ENCODE measurements at places on chromosomes 13 and 19.

GRCh38 chr13:101648766-101649487 is 196.5 kb downstream of the ITGBL1 start:
- no peak for DNase-seq

DNA sequence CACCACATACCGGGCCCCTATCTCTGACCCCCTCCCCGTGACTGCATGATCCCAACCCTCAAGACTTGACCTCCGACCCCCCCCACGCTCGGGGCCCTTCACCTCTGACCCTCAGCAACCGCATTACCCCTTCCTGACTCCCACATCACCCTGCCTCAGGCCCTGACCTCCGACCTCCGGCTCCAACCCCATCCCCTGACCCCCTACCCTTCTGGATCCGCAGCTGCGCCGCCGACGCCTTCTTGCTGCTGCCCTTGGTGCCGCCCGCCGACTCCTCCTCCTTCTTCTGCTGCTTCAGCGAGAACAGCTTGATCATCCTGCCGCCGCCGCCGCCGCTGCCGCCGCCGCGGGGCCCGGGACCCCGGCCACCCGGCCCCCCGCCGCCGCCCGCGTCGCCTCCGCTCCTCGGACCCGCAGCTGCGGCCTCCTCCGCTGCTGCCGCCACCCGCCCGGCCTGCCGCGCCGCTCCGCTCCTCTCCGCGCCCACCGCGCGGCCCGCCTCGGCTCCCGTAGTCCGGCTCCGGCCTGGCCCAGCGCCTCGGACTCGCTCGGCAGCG is at the start of gene UBE2M:
Gene UBE2M (minus strand): TSS at position 546 of the 557 bp plus-strand sequence. CDS start 230 bp downstream, at position 316.
- no peak for DNase-seq

DNA sequence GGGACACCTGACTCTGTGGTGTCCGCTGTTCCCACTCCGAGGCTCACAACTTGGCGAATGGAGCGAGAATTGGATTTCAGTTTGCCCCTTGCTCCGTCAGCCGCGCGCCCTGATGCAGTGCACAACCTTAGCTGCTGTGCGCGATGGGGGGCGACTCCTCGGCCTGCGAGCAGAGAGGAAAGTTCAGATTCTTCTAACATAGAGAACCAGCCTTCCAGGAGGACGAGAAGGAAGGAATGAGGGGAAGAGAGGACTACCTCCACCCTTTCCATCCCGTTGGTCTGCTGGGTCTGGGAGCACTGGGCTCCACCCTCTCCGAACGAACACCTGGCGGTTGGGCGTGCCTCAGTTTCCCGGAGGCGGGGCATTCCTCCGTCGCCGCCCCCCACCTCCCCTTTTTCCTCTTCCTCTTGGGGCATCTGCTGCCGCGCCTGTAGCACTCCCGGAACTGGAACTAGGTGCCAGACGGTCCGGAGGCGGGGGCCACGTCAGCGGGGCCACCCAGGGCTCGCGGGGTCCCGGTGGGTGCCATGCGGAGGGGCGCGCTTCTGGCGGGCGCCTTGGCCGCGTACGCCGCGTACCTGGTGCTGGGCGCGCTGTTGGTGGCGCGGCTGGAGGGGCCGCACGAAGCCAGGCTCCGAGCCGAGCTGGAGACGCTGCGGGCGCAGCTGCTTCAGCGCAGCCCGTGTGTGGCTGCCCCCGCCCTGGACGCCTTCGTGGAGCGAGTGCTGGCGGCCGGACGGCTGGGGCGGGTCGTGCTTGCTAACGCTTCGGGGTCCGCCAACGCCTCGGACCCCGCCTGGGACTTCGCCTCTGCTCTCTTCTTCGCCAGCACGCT is at the start of gene KCNK6:
Gene KCNK6 (plus strand): TSS at position 425 of the 838 bp plus-strand sequence. CDS start 106 bp downstream, at position 531.
- DNase-seq: peak; percentile 69

- DNase-seq: no peak
These were observed 56.9 kb upstream of the EDNRB start for GRCh38 chr13:77975358-77976042.

DNA sequence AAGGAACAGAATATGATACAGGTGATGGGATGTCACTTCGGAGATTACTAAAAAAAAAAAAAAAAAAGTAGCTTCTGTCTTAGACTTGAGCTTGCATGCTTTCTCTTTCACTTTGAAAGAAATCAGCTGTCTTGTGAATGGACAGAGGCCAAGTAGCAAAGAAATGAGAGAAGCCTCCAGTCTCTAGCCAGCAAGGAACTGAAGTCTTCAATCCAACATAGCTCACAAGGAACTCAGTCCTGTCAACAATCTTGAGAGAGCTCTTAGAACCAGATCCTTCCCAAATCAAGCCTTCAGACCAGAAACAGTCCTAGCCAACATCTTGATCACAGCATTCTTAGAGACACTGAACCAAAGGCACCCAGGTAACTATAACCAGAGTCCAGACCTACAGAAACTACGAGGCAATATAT is 7.7 kb downstream of the N4BP2L2 start:
- no peak for DNase-seq

- DNase-seq: no peak
These were observed 815.6 kb downstream of the EFNB2 start for GRCh38 chr13:105719859-105720258.

DNA sequence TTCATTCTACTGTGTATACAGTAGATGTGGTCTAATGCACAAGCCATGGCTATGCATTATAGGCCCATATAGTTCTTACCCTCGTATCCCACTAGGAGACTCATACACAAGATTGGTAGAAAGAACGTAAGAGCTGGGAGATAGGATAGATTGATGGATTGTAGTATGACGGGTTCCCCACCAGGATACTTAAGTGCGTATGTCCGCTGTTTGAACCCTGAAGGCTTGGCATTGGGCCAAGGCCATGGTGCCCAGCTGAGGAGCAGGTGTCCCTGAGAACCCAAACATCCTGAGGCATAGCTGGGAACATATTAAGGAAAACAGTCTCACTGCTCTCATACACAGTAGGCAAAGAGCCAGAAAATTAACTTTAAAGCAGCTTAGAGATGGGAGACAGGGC is 617.5 kb upstream of the KLF12 start:
- DNase-seq: no peak

DNA sequence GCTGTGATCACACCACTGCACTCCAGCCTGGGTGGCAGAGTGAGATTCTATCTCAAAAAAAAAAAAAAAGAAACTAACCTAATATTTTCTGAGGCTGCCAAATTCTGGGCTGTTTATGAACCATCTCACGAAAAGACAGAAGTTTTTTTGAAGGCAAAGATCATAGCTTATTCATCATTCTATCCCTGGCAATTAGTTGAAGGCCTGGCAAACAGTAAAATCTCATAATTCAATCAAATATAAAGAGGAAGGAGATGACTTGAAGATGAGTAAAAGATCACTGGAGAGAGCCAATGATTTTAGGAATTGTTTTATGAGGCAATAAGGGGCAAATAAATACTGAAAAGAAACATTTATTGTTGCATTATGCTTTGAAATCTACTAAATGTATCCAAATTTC is 216.5 kb downstream of the DCLK1 start:
- no peak for DNase-seq

- DNase-seq: no peak
These were observed 24.0 kb downstream of the ZSWIM4 start for GRCh38 chr19:13819238-13819637.

DNA sequence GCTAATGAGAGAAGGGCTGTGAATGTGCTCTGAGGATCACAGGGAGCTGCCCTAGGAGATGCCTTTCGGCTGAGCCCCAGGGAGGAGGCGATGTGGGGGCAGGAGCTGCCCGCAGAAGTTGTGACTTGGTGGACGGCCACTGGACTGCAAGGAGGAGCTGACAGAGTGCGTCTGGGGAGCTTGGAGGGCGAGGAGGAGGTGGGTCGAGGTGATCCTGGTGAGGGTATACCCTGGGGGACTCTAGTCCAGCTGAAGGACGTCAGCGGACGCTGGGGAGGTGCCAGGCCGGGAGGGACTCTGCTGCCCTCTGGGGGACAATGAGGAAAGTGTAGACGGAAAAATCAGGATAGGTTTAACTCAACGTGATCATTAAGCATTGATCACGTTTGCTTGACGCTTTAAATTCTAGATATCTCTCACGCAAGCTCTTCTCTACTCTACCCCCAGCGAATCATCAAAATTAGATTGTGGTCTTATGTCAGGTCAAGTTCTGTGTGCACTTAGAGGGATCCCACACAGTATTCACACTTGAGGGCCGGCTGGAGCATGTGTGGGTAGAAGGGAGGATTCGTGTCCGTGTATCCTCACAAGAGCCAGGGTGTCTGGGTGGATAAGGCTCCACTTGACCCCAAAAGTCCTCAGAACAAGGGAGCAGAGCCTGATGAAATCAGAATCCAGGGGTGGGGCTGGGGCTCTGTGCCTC is 3.3 kb upstream of the CEACAM7 start:
- DNase-seq: peak; percentile 36

DNA sequence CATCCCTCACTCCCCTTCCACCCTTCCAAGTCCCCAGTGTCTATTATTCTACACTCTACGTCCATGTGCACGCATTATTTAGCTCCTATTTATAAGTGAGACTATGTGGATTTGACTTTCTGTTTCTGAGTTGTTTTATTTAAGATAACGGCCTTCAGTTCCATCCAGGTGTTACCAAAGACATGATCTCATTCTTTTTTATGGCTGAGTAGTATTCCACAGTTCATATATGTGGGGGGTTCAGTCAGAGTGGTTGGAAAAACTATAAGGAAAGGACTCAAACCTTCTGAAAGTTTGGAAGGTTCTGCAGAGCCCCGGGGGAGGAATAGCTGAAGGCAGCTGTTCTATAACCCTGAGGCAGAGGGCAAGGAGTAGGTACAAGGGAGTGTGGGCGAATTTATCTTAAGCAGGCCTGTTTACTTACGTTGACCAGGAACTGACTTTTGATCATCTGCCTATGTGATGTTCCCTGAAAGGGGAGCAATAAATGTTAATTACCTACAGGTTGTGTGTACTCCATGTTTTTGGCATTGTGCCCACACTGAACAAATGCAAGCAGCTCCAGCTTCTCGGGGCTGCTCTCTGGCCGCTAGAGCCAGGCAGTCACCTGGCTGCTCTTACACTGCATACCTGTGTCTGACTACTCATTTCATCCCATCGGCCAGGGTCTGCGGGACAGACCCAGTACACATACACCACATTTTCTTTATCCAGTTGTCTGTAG is 13.5 kb upstream of the ADGRE1 start:
- DNase-seq: no peak

DNA sequence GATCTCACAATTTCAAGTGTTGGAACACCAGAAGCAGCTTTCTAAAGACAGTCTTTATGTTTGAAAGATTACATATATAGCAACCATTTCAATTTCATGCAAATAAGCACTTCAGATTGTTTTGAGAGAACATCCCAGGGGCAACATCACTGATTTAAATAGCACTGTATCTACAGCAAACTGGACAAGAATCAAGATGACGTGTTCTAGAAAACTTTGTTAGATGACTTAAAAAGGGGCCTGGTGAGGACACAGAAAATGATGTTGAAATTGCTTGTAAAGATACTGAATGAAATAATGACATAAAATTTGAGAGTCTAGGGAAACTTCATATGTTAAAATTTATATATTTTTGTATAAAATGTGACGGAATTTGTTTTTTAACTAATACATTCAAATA is 277.1 kb downstream of the KLF12 start:
- DNase-seq: no peak

GRCh38 chr13:43019811-43020210 is 3.6 kb upstream of the DNAJC15 start:
- no peak for DNase-seq

DNA sequence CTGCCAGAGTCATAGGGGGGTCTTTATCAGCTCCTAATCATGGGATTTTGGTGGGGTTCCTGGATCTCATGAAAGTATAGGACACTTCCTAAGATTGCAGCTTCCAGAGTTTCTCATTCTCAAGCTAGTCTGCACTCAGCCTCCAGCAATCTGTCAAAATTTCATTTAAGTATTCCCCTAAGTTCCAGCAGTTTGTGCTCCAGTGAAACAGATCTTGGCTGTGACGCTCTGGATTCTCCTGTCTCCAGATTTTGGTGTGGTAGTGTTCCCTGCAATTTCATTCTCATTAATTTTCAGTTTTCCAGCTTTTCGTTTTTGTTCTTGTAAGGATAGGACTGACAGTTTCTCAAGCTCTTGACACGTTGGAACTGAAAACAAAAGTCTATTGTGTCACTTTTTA is 908.9 kb upstream of the MIR17HG start:
- no peak for DNase-seq

DNA sequence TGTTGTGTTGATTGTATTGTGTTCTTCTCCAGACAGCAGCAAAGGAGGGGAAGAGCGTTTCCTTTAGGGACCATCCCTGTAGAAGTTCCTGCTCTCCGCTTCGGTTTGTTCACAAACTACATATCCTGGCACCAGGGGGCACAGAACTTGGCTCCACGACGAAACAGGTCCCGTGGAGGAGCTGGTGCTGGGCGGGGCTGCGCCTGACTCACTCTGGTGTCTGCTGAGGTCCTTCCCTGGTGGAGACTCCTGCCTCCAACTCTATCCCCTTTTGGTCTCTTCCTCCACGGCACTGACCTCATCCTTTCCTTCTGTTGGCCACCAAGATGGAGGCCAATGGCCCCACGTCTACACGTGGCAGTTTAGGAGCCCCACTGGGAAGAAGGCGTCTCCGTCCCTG is 14.7 kb downstream of the TMPRSS9 start:
- DNase-seq: no peak

DNA sequence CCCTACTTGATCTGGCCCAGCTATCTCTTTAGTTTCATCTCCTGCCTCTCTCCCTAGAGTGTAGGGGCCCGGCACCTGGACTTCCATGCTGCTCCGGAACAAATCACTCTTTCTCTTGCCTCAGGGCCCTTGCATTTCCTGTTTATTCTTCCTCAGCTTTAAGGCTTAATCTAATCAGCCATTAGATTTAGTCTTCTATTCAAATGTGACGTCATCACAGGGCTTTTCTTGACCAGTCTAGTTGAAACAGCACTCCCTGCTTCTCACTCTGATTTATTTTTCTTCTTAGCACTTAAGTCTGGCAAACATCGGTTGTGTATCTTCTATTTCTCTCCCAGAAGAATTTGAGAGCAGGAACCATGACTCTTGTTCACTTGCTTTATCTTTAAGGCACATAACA is 564.1 kb downstream of the EFNB2 start:
- no peak for DNase-seq
